ENCODE measurements at places on chromosomes 2 and 18. TPM values are rescaled to one million over a fixed set of nuclear protein-coding genes. Genes with fewer than 3 reads are reported as not detected.

The LONRF2 gene
- 0.36 TPM for polyA plus RNA-seq

The STON1 gene
- polyA plus RNA-seq: 7.5 TPM

The DYNAP gene
- polyA plus RNA-seq: not detected

The TMSB10 gene
- 1,175 TPM for polyA plus RNA-seq

The DLX1 gene
- polyA plus RNA-seq: not detected

The NOSTRIN gene
- polyA plus RNA-seq: 2.9 TPM

The CD207 gene
- polyA plus RNA-seq: not detected

The CYP20A1 gene
- polyA plus RNA-seq: 15.9 TPM

The ALPG gene
- polyA plus RNA-seq: not detected

The SERPINB2 gene
- polyA plus RNA-seq: not detected

The ALLC gene
- not detected for polyA plus RNA-seq

The IFIH1 gene
- polyA plus RNA-seq: 0.88 TPM

Measured in cardiac muscle cell (in vitro differentiated cells and primary cell).